ENCODE measurements at places on chromosomes 11 and 22. TPM values are rescaled to one million over a fixed set of nuclear protein-coding genes. Genes with fewer than 3 reads are reported as not detected.

DNA sequence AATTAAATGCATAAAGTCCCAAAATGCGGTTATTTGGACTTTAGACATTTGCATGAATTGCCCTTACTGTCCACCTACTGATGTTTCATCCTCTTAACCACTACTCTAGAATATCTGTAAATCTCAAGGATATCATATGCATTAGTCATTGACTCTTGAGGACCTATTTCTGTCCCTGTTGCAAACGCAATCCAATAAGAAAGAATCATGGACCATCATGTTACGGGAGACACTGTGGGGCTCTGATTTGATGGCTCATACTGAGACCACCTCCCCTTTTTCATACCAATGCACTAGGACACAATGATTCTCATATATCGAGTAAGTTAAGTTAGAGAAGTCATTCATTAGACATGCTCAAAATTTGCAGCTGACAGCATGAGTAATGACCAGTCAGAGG is 14.4 kb downstream of the POU2AF2 start:
- no peak for DNase-seq

DNA sequence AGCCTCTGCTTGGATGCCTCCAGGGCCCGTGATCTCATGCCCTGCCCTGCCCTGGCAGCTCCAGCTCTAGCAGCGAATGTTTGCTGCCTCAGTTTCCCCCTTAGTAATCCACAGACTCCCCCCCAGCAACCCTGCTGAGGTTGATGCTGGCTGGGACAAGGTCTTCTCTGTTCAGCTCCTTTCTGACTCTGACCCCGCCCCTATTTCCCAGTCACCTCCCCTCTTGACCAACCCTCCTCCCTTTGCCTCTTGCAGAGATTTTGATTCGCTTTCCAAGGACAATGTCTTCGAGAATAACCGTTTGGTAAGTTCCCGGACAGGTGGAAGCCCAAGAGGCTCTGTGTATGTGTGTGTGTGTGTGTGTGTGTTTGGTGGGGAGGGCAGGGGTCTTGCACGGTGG is 5.6 kb downstream of the MICALL1 start:
- no peak for DNase-seq

DNA sequence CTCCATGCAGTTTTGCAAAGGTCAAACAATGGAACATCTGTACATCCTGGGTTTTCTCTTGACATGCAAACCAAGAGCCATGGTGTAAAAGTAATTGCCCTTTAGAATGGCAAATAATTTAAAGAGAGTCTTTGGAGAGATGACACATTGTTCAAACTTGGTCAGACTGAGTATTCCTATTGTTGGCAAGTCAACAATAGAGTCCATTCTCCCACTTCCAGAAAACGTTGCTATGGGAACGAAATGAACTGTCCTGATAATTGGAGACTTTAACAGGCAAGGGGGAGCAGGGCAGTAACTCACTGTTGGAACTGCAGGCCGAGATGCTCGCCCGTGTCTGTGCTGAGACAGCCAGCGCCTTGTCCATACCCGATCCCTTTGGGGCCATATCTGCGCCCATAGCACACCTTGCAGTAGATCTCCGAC is 13.9 kb downstream of the CSRP3 start:
- DNase-seq, result no peak

DNA sequence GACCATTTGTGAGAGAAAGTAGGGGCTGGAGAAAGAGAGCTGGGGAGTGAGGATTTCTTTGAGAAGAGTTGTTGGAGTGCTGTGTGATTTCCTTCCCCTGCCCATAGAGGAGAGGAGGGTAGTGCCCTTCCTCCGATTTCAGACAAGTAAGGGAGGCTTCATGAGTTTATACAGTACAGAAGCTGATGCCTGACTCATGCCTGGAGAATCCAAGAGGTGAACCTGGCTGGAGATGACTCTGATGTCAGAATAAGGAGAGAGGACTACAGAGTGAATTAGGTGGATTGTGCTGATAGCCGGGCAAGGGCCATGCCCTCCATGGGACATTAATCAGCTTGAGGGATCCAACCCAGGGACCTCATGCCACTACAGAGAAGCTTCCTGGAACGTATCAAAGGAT is 91.6 kb downstream of the FAR1 start:
- DNase-seq, result no peak

GRCh38 chr11:36362902-36363301 is 66.8 kb downstream of the PRR5L start:
- DNase-seq, result no peak

DNA sequence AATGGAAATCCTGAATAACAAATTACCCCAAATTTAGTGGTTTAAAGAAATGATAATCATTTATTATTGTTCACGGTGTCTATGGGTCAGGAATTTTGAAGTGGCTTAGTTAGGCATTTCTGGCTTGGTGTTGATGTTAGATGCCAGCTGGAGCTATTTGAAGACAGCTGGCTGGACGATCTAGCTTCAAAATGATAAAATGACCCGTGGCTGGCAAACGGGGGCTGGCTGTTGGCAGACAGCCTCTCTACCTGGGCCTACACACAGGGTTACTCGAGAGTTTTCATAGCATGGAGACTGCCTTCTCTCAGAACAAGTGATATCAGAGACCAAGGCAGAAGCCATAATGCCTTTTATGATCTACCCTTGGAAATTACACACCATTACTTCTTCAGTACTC is 285.2 kb downstream of the METTL15 start:
- no peak for DNase-seq

GRCh38 chr22:27146866-27147633 is 489.7 kb downstream of the MIAT start:
- no peak for DNase-seq

DNA sequence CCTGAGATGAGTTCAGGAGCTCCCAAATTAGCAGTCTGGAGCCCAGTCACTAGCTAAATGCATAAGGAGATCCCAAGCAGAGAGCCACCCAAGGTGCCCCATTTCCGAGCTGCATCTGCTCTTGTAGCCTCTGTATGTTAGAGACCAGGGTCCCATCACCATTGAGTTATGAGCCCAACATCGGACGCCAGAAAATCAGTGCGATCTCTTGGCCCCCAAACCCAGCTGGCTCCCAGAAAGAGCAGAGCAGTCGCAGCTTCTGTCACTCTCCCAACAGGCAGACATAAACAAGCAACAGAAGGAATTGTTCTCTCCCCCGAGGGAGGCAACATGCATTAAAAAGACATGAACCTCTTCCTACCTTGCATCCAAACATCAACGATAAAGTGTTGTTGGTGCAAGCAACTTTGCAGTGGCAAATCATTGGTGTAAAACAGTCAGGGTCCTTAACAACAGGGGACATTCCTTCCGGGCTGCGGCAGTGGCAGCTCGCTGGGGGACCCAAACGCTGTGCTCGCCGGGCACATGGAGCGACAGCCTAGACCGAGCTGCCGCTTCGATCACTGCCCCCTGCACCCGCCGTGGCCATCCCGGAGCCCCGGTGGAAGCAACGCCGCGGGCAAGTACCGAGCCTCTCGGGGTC is 907.1 kb downstream of the DLG2 start:
- no peak for DNase-seq

DNA sequence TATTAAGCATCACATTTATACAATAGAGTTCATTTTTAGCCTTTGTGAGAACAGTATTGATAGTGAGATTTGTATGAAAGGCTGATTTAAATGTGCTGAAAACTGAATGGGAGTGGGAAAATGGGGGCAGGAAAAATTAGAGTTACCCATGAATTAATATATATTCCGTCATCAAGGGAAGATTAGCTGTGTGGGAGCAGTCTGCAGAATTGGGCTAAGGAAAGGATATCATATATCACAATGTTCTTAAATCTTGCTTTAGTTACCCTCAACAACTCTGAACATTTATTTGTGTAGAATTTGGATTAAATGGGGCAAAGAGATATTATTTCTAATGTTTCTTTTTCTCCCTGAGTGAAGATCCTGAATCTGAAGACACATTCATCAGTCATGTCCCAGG is at the start of gene OR51Q1:
TSS of gene OR51Q1 (plus strand) at position 301 of the 400 bp plus-strand sequence. CDS start at position 391, 90 bp downstream.
- no peak for DNase-seq

DNA sequence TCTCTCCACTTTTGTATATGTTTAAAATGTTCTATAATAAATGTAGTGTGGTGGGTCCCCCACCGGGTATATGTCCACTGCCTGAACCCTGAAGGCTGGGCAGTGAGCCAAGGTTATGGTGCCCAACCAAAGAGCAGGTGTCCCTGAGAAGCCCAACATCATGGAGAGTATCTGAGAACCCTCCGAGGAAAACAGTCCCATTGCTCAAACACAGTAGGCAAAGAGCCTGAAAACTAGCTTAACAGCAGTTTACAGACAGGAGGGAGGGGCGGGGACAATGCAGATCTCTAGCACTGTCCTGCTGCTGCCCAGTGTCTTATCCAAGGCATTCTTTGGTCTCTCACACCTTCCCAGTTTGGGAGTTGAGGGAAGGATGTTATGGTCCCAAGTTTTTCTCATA is 91.0 kb downstream of the TMPRSS5 start:
- no peak for DNase-seq

DNA sequence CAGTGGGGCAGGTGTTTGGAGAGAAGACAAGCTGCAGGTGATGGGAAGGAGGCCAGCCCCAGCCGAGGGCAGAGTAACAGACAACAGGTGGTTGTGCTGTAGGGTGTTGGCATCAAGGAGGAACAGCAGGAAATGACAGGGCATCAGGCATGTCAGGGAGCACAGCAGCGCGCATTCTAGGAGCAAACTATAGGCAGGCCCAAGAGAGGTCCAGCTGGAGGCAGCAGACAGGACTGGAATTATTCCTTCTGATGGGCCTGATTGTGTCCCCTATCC is 13.6 kb downstream of the ADM start:
- DNase-seq, result no peak

GRCh38 chr11:76523147-76523546 is 78.3 kb downstream of the EMSY start:
- no peak for DNase-seq

GRCh38 chr11:69854713-69855112 is 35.5 kb upstream of the FGF3 start:
- DNase-seq, result no peak

DNA sequence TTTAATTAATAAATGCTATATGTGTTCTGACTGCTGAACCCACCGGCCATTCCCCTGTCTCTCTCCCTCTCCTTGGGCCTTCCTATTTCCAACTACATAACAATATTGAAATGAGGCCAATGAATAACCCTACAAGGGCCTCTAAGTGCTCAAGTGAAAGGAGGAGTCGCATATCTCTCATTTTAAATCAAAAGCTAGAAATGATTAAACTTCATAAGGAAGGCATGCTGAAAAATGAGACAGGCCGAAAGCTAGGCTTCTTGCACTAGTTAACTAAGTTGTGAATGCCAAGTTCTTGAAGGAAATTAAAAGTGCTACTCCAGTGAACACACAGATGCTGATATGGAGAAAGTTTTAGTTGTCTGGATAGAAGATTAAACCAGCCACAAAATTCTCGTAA is 109.2 kb downstream of the TSPAN18 start:
- DNase-seq, result no peak

- DNase-seq, result no peak
Observed at GRCh38 chr11:30128269-30128932, 102.4 kb upstream of the FSHB start.

GRCh38 chr11:69120096-69120875 is 35.4 kb upstream of the SMIM38 start:
- no peak for DNase-seq

- DNase-seq, result no peak
Observed at GRCh38 chr22:45425531-45426265, 12.2 kb downstream of the RIBC2 start.

DNA sequence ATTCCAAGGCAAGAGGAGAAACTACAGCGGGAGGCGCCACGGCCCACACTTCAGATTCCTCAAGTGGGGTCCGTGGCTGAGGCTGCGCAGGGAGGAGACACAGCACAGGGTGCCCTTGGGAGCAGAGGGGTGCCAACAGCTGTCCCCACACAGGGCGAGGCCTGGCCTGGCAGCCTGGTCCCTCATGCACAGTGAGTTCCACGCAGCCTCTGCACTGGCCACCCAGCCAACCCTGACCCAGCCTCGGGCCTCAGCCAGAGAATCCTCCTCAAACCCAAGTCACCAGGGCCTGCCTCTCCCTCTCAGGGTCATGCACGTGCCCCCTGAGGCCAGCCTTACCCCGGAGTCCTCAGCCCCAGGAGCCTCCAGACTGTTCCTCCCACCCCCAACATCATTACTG is 22.4 kb upstream of the MOB2 start:
- no peak for DNase-seq

- DNase-seq, result no peak
Observed at GRCh38 chr11:43934601-43935423, 7.6 kb upstream of the C11orf96 start.

GRCh38 chr11:20110908-20111669 is 49.2 kb downstream of the DBX1 start:
- DNase-seq, result no peak

GRCh38 chr11:128437136-128437535 is 150.2 kb downstream of the ETS1 start:
- no peak for DNase-seq

DNA sequence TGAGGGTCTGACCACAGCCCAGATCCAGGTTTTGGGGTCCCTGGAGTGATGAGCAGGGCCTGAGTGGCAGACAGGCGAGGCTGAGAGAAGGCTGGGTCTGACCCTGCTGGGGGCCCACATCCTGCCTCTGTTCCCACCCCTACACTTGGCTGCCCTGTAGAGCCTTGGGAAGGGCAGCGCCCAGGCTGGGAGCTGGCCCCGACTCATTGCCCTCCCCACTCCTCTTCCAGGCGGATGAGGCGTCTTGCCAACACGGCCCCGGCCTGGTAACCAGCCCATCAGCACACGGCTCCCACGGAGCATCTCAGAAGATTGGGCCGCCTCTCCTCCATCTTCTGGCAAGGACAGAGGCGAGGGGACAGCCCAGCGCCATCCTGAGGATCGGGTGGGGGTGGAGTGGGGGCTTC is 4.9 kb downstream of the DERL3 start:
- no peak for DNase-seq

DNA sequence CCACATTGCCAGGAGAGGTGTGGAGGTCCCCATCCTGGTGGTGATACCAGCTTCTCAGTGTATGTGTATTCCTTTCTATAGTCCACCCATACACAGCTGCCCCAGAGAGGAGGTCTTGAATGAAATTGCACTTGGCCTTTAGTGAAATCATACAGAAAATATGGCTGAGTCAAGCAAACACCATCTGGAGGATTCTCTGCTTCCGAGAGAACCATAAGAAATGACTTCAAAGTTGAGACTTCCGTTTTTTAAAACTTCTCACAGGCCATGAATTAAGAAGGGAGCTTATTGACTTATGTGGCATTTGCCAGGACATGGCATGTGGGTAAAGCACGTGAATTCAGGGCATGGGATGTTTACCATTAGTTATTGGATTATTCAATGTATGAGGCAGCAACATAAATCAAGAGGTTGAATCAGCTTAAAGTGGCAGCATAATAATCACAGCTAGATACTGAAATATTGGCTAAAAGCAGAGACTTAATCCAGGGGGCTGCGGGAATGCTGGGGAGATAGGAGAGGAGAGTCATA is 119.1 kb upstream of the MTNR1B start:
- DNase-seq, result no peak

The DEUP1 gene
- 3.6 TPM for polyA plus RNA-seq

The CDKN1C gene
- 52.2 TPM for polyA plus RNA-seq

The LMO2 gene
- 48.3 TPM for polyA plus RNA-seq

The PLEKHB1 gene
- 8.8 TPM for polyA plus RNA-seq

The KCNK4 gene
- not detected for polyA plus RNA-seq

The HBB gene
- 967 TPM for polyA plus RNA-seq

The CNGA4 gene
- 1.7 TPM for polyA plus RNA-seq

The KCNK7 gene
- polyA plus RNA-seq, result 0.48 TPM

The SLC22A12 gene
- polyA plus RNA-seq, result not detected

The SESN3 gene
- polyA plus RNA-seq, result 74.8 TPM

The MS4A6A gene
- 20.1 TPM for polyA plus RNA-seq

Measured in left lung (tissue), 14 donors.